Stimulated activated CD8-positive, alpha-beta memory T cell treated with anti-CD3 and anti-CD28 coated beads, Interleukin-4, amount 100 ng/mL, for 24 hours (primary cell): ENCODE measurements at places on chromosomes 6 and 20.

DNA sequence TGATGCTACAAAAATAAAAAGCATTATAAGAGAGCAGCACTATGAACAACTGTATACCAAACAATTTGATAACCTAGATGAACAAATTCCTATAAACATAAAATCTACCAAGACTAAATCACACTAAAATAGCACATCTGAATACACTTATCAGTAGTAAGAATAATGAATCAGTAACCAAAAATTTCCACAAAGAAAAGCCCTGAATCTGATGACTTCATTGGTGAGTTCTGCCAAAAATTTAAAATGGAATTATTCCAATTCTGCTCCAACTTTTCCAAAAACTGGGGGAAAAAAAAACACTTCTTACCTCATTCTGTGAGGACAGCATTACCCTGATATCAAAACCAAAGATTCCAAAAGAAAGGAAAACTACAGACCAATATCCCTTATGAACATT, 206.2 kb downstream of the WDR27 start:
- no peak for DNase-seq

GRCh38 chr6:113809826-113810225, 47.3 kb upstream of the MARCKS start:
- DNase-seq, result no peak

DNA sequence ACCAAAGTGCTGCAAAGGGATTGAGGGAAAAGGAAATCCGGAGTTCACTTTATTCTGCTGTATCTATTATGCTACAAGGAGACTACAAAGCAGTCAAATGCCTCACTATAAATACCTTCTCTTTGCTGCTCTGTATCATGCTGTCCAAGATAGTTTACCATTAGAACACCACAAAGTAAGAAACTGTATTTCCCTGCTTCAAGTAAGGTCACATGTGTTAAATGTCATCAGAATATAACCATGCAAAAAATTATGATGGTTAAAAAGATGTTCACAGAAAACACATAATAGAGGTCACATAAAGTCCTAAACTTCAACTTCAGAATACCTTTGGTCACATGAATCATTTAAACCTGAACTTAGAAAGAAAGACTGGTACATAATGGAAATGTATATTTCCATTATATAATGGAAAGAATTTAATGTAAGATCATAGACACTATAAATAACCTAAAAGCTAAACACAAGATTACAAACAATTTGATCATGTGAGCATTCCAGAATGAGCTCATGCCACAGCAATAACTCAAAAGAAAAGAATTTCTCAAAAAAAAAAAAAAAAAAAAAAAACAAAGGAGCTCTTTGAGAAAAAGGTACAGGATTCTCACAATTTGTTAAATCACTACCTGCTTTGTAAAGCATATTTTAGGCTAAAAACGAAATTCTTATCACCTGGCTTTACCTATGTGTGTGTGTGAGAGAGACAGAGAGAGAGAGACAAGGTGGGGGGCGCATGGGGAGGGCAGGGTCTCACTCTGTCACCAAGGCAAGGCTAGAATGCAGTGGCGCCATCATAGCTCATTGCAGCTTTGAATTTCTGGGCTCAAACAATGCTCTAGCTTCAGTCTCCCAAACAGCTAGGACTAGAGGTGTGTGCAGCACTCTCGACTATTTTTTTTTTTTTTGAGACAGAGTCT, 58.7 kb downstream of the KIF13A start:
- no peak for DNase-seq

- no peak for DNase-seq
These were observed 23.0 kb downstream of the ZSCAN31 start for GRCh38 chr6:28312939-28313338.

GRCh38 chr20:63772781-63773518, 33.4 kb downstream of the SLC2A4RG start:
- no peak for DNase-seq

DNA sequence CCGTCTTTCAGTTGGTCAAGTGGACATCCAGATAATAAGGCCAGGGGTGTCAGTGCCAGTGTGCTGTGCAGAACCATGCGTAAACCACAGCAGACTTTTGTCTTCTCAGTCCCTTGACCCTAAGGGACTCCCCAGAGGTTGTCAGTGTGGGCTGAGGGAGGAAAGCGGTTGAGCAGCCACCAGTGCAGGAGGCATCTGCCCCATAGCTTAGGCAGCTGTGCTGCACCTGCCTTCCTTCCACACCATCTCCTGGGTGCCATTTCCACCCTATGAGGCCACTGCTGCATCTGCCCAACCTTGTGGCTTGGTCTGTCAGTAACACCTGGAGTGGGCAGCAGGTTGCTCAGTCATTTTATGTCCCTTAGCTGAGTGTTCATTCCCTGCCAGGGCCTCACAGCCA, 26.0 kb downstream of the PRPF6 start:
- no peak for DNase-seq

DNA sequence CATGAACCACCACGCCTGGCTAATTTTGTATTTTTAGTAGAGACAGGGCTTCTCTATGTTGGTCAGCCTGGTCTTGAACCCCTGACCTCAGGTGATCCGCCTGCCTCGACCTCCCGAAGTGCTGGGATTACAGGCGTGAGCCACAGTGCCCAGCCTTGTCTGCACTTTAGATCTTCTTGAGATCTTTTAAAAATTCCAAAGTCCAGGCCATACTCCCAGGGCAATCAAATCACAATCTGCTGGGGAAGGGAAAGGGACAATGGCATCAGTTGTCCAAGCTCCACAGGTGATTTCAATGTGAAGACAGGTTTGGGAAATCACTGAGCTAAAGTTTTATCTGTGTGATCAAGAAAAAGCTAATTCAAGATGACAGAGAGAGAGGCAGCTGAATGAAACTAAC, 16.9 kb downstream of the NCOA6 start:
- DNase-seq, result no peak

- DNase-seq, result no peak
These were observed 8.5 kb downstream of the NRN1 start for GRCh38 chr6:5998236-5998635.

- no peak for DNase-seq
These were observed 106.3 kb downstream of the ADTRP start for GRCh38 chr6:11672256-11672655.

DNA sequence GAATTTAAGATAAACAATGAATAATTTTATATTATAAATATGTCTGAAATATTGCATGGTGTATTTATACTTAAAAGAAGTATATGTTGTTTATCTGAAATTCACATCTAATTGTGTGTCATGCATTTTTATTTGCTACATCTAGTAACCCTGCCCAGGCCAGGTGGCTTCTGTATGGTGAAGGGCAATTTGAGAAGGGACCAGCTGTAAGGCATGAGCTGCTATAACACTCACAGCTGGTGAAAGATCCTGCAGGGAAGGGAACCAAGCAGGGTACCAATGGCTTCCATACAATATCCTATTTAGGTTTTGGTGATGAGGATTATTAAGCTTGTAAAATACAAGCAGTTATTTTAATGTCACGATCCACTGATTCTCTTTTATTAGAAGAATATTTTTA, 921.8 kb upstream of the GJE1 start:
- DNase-seq, result no peak

- DNase-seq, result no peak
These were observed 30.0 kb upstream of the AKIRIN2 start for GRCh38 chr6:87731818-87732661.
